Brain pericyte (primary cell): ENCODE measurements at places on chromosomes 2 and 18.

DNA sequence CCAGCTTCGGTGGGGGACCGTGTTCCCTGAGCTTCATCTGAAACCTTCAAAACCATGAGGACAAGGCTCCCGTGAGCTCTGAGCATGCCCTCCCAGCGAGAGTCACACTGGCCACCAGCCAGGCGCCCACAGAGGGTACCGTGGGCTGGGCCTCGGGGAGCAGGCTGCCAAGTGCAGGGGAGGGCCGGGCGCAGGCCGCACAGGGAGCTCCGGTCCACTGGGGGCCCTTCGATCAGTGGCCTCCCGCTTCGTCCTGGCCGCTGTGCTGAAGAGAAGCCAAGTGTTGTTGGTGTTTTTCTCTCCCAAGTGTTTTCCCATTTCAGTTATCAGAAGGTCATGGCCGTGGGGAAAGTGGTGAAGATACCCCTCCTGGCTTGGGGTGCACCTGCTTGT is 144.4 kb downstream of the PTGR3 start:
- no peak for DNase-seq

DNA sequence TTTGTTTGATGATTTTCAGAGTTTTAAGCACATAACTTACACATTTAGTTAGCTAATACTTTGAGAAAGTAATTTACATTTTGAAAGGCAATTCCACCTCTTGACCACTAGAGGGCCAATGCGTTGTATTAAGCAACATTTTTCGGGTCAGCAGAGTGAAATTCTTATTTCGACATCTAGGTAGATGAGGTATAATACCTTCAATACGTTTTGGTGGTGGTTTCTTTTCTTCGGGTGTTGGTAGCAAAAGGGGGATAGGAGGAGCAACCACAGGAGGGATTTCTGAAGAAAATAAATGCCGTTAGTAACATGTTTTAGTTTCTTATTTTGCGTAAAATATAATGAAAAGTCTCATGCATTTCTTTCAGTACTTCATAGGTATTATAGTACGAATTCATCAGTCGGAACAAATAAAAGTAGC is 106.3 kb downstream of the TTN start:
- no peak for DNase-seq

GRCh38 chr2:19078709-19079108 is 279.7 kb downstream of the OSR1 start:
- DNase-seq, result no peak

- DNase-seq, result no peak
These were observed 67.6 kb downstream of the DHRS9 start for GRCh38 chr2:169136885-169137534.

DNA sequence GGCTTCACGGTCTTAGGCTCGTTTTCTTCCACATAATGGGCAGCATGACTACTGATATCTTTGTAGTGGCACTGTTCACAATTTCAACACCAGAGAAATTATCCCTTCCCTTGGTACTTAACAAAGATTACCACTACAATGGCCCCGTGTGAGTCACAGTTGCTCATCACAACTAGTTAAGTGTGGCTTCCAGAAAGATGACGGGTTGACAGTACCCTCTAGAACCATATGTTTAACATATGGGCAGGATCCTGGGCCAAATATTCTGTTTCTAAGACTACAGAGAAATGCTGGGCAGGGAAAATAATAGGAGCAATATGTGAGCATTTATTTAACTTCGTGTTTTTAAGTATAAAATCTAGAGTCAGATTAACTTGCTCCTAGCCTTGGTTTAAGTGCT is 780.1 kb upstream of the LINC00305 start:
- no peak for DNase-seq

GRCh38 chr2:176155356-176156044 is 1.6 kb upstream of the HOXD3 start:
- no peak for DNase-seq

GRCh38 chr2:44680424-44680971 is 261.0 kb upstream of the SIX3 start:
- no peak for DNase-seq

DNA sequence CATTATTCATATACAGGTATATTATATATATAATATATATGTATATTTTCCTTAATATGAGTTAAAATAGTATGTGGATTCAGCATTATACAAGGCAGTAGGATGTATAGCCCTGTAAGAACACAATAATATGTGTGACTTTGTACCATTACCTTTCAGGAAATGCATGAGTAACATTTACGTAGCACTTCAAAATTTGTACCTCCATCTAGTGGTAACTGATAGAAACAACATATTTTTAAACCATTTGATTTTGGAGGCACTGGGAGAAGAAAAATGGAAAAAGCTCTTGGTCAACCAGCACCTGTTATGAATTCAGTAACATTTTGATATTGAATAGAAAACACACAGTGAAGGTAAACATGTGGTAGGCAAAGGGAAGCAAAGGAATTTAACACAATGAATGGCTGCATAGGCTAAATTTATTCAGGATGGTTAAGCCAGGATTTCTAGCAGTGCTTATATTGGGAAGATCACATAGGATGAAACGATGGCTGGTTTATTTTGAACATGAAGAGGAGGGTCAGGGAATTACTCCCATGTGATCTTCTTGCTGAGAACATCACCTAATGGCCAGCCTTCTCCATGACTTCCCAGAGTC is 565.5 kb downstream of the CCDC85A start:
- DNase-seq, result no peak

DNA sequence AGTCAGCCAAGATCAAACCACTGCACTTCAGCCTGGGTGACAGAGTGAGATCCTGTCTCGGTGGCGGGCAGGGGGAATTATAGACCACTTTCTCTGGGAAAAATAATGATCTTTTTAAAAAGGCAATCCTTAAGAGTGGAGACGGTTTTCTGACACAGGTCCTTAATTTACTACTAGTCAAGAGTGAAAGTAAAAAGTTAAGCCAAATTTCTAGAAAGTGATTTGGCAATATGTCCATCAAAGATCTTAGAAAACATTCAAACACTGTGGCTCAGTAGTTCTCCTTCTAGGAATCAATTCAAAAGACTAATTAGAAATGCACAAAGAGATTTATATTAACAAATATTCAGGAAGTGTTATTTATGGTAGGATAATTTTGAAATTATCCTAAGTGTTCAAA is 148.5 kb upstream of the DNMT3A start:
- DNase-seq, result no peak

DNA sequence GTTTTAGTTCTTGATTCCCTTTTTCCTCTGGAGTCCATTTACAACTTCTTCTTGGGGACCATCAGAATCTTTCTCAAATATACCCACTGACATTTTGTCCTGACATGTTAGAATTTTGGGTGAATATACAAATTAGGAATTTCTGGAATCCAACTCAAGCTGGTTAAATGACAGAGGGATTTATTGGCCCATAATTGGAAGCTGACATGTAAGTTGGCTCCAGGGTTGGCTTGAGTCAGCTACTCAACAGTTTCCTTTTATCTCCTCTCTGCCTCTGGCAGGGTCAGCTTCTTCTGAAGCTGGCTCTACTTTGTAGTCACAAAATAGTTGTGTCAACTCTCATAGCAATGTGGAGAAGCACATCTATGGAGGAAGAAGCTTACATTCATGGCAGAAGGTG is 36.6 kb upstream of the PPP1R1C start:
- no peak for DNase-seq

DNA sequence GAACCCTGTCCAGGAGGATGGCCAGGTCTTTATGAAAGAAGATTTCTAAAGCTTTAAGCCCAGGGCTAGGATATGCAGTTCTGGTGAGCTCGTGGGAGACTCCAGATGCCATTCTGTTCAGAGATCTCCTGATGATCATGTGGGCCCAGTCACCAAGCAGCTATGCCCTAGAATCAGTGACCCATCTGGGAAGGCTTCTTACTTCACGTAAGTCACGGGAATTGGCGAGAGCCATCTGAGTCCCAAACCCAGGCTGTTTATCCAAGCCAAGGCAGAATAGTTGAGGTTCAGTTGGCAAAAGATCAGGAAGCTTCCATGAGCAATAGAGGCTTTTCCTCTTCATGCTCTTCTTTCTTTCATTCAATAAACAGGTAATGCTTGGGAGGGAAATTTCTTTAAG is 23.9 kb downstream of the ANTXR1 start:
- DNase-seq, result no peak

DNA sequence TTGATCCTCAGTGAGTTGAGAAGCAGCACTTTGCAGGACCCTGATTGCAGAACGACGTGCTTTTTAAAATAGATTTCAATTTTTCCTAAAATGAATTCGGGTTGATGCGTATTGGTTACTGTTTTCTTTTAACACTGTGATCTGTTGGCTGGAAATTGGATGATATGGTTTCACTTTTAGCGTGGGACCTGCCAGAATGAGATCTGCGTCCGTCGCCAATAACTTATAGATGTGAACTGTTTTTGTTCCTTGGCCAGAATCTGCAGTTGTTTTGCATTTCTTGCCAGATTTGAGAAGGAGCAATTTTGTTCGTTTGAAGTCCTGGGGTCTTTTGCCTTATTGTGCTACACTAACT is 703 bp downstream of the UGGT1 start:
- no peak for DNase-seq

GRCh38 chr2:68537809-68538208 is 70.4 kb downstream of the APLF start:
- no peak for DNase-seq
